ENCODE measurements at places on chromosomes 1 and 21.

- DNase-seq: no peak
Observed at GRCh38 chr1:226302731-226303130, 6.2 kb downstream of the LIN9 start.

- DNase-seq: no peak
Observed at GRCh38 chr21:45698493-45699184, 55.1 kb downstream of the PCBP3 start.

- DNase-seq: no peak
Observed at GRCh38 chr1:82894635-82895034, 1093.9 kb downstream of the ADGRL2 start.

DNA sequence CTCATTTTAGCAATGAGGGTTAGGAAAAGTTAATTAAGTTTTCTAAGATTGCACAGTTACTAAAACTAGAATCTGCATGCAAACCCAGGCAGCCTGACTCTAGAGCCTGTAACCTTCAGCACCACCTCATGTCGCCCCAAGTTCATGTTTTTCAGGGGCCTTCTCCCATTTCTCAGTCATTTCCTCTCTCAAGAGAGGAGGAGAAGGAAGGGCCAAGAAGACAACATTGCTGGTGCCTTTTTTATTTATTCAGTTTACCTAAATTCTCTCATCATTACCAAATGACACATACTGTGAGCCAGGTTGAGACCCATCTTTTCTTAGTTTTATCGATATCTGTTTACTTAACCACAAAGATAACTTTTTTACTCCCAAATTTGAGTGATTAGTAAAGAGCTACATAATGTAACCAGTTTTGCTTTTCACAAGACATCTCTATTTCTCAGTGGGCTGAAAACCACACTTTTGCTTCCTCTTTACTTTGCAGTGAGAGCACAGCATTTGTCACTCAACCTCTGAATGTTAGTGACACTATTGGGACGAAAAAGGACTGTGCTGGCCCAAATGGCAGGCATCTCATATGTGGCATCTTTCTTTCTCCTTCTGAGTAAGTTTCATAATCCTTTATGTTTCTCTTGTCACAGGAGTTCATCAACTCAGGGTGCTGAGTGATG, at the start of gene CD101:
Gene CD101, plus strand, starts transcription at position 507 of the 674 bp plus-strand sequence. Its CDS starts 58 bp downstream, at position 565.
- DNase-seq: no peak

GRCh38 chr1:246629030-246629429, 62.8 kb downstream of the CNST start:
- no peak for DNase-seq

DNA sequence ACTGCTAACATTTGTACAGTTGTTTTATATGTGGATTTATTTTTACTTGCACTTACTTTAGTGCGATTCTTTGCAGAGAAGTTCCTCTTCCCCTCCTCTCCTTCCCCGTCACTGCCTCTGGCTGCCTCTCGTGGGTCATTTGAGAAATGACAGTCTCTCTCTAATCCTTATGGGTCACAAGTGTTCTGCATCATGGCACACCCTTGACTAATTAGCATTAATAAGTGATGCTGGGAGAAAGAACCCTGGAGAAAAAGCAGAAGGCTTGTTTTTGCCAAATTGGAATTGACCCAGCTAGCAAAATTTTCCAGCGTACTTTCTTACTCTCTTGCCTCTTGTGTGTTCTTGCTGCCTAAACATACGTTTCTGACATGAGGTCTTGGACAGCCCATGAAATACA, 301.2 kb downstream of the DUSP10 start:
- no peak for DNase-seq

DNA sequence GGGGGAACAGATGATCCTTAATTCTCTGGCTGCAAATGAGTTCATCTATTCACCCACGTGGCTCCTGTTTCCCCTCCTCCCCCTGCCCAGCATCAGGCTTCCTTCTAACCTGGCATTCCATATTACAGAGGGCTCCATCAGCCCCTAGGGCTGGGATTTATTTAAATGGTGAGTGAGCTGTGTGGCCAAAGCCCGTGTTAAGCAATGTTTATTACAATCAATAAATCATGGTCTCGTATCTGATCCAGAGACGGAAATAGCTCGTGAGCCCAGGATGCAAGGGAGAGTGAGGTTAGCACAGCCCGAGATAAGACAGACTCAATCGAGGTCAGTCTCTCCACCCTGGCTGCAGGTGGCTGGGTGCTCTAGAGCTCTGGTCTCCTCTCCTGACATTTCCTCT, 43.1 kb upstream of the IGSF21 start:
- no peak for DNase-seq

DNA sequence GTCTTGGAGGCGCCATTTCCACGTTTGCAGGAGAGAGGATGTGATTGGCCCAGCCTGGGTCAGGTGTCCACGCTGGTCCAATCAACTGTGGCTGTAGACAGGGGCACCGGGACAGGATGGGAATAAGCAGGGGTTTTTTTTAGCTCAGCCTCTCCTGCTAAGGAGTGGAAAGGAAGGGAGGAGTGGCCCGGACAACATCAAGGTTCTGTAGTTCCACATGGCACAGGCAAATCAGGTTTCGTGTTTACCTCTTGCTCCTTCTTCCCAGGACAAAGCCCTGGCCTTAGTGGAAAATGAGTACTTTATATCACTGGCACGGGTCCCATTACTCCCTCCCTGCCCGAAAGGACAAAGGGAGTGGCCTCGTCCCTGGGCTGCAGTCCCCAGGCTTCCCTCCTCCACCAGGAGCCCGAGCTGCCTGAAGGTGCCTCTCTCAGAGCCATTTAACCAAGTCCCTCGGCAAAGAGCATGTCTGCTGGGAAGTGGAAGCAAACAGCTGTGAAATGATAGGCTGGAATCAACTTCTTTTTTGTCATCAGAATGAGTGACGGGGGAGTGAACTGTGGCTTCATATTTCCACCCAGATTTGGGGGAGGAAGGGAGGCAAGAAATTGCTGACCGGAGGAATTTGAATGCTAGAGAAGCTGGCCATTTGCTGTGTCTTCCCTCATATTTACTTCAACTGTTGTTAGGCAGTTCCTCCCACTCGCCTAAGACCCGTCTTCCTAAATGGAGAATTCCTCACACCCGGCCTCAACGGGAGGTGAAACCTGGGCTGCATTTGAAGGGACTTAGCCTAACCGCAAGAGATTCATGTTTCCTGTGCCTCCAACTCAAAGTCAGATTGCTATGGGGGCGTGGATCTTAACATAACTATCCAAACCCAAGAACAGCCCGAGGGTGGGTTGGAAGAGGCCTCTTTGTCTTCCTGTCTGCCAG, 84.9 kb upstream of the SLC44A3 start:
- DNase-seq: no peak

- no peak for DNase-seq
Observed at GRCh38 chr1:244995602-244996400, 131.5 kb upstream of the HNRNPU start.

DNA sequence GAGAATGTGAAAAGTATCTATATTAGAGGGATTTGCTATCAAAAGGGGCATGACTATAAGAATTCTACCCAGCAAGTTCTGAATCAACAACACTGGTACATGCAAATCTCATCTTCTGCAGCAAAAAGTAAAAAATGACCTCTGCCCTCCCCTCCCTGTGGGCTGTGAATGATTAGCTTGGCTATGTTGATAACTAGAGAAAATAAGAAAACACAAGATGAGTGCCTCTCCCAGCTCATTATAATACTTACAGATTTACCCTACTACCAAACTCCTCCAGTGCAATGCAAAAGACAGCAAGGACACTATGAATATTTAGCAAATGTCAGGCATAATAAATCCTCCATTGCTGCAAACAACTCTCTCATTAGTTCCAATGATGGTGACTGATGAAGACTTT, 102.4 kb downstream of the SLC45A1 start:
- no peak for DNase-seq

GRCh38 chr21:35257413-35257812, 208.3 kb upstream of the RUNX1 start:
- no peak for DNase-seq

- no peak for DNase-seq
Observed at GRCh38 chr1:244113532-244114320, 62.6 kb downstream of the ZBTB18 start.

DNA sequence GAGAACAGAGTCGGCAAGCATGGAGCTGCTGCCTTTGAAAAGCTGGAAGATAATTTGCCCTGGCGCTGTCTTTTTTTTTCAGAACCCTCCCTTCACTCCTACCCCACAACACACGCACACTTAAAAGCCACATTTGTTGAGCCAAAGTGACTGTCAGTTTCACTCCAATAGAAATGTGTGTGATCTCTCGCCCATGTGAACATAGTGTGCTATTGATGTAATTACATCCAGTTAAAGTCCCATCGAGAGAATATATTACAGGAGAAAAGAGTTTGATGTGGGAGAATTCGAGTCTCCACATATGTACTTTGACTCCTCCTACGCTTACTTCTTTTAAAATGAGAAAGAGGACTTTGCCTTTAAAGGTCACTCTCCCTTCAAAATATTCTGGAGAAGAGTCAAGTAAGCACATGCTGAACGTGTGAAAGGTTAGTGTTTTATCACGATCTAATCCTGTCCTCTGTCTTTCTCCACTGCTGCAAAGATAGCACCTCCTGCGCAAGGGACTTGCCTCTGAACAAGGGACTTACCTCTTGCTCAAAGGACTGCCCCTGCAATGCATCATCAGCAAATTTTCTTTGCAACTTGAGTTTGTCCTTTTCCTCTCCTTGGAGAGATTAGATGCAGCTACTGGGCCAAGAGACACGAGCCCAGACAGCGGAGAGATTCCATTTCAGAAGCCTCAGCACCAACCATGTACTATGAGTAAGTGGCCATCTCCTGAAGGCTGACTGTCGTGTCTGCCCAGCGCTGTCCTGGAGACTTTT, 613.9 kb downstream of the PTPRU start:
- DNase-seq: no peak

DNA sequence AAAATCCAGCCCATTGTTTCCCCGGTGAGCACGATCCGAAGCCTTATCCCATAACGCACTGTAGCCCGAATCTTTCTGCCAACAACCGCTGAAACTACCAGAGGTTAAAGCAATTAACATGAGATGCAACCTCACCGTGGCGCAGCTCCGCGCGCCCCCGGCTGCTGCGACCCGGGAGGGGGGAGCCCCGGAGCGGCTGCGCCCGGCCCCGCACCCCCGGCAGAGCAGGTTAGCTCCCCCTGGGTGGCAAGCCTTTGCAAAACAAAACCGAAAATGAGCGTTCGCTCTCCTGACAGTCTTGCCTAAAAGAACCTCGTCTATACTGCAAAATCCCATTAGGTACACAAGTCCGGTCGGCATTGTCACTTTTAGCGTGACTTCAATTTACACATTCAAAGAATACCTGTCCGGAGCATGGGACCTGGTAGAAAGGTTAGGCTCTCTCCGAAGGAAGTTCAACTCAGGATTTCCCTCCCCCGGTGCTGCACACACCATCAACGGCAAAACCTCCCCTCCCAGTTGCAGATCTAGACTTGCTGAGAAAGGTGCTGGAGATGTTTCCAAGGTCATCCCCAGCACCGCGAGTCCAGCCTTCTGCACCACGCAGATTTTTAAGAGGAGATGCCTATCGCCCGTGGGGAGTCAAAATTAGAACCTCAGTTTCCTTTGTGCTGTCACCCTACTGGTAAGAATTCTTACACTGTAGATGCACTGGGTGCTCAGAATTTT, 107.5 kb downstream of the ZNF281 start:
- DNase-seq: no peak

DNA sequence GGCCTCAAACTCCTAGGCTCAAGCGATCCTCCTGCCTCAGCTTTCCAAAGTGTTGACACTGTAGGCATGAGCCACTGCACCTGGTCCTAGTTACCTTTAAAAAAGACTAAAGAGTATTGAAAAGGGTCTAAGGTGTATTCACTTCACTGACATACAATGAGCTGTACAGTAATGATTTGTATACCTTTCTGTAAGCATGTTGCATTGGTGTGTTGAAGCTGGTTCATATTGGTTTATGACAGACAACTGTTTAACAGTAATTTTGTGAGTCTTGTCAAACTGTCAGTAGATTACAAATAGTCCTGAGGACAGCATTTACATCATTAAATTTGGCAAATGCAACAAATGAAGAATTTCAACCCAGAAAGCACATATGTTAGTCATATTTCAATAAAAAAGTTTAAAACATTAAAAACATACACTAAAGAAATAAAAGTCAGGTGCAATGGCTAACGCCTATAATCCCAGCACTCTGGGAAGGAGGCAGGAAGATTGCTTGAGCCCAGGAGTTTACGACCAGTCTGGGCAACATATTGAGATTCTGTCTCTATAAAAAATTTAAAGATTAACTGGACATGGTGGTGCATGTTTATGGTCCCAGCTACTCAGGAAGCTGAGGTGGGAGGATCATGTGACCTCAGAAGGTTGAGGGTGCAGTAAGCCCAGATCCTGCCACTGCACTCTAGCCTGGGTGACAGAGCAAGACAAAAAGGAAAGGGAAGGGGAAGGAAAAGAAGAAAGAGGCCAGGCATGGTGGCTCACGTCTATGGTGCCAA, 88.3 kb upstream of the HP1BP3 start:
- no peak for DNase-seq

DNA sequence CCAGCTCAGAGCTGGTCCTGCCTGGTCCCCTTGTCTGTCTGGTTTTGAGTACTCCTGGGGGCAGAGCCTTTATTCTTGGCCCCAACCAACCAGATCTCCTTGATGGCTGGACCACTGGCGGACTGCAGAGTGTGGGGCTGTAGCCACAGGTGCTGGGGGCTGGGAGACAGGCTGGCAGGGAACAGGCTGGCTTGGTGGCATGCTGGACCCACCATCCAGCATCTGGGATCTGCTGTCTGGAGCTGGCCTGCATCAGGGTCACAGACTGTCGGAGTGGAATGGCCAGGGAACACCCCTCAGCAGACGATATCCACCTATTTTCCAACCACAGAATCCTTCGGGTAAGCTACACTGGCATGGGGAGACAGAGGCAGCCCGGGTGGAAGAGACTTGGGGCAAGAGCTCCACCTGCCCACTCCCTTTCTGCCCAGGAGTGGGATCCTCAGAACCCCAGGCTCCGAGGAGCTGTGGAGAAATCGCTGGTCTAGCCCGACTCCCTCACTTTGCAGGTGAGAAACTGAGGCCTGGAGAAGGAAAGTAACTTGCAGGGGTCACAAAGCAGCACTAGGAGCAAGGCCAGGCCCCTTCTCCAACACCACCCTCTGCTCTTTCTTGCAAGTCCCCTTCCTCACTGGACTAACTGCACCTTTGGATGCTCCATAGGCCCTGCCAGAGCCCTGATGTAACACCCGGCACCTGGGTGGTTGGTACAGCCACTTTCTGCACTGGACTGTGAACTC, 40.6 kb downstream of the TNNT2 start:
- no peak for DNase-seq

DNA sequence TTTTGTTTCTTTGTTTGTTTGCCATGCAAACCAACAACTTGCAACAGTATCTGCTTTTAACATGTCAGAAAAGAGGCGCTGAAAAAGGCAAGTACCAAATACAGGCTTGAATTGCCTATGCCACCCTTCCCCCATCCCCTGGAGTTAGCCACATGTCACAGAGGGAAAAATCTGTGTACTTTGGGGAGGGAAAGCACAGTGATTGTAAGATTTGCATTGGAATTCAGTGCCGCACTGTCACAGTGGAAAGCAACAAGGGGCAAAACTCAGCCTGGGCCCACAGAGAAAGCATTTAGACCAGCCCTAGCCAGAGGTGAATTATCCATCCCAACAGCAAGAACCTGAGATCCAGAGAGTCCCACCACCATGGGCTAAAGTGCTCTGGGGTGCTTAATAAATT, 52.4 kb upstream of the ACADM start:
- DNase-seq: no peak

GRCh38 chr1:107142140-107142542, 1.3 kb downstream of the NTNG1 start:
- DNase-seq: no peak

- DNase-seq: no peak
Observed at GRCh38 chr1:178774263-178774662, 49.2 kb downstream of the RALGPS2 start.

Data from cortex of kidney (tissue), 1 donor.